Neural crest cell (in vitro differentiated cells): ENCODE measurements at places on chromosomes 11 and 22.

DNA sequence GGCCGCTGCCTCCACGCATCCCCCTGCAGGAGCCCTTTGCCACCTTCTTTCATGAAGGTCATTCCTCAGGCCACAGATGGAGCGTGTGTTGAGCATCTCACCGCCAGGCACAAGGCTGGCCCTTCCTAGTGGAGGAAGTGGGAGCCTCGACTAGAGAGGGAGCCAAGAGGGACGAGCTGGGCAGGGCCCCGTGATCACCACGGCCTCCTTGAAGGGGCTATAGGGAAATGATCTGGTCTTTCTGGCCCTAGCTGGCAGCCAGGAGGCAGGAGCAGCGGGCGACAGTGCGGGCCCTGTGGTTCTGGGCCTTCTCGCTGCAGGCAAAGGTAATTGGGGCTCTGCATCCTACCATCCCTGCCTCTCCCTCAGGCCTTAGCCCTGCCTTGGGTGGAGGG, 49.1 kb downstream of the PISD start:
- DNase-seq = no peak

GRCh38 chr22:19664951-19665783, 49.1 kb upstream of the SEPTIN5 start:
- no peak for DNase-seq

- DNase-seq = no peak
These were observed 939 bp downstream of the ALX4 start for GRCh38 chr11:44308923-44309477.

- DNase-seq = no peak
These were observed 54.6 kb downstream of the MCM5 start for GRCh38 chr22:35454416-35455054.

DNA sequence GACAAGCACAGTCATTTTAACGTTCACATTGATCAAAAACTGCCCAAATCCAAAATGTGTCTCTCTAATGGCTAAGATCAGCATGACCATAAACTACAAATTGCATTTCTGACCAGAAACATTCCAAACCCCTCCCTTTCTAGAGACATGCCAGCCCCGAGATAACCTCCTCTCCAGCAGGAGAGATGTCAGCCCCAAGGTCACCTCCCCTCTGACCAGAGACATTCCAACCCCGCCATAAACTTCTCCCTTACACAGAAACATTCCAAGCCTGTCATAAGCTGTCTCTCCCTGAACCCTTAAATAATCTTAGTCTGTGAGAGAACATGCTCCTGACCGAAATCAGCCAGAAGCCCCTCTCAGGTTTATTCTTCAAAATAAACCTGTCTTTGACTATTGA, 6.6 kb upstream of the EXT2 start:
- no peak for DNase-seq

- no peak for DNase-seq
These were observed 1.4 kb upstream of the DGAT2 start for GRCh38 chr11:75767228-75767572.

DNA sequence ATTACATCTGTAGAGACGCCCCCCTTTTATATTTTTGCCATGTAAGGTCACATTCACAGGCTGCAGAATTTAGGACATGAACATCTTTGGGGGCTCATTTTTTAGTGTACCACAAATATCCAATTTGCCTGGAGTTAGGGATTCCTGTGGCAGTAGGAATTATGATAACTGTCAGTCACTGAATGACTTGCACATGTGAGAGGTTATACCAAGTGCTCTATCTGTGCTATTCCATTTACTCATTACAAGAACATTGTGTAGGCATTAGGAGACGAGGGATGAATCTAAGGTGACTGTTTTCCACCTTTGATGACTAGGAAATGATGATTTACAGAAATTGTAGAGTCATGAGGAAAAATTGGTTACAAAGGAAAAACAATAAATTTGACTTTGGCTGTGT, 79.3 kb downstream of the LIF start:
- DNase-seq = no peak

- DNase-seq = no peak
These were observed 5.4 kb downstream of the DAGLA start for GRCh38 chr11:61685617-61685967.

DNA sequence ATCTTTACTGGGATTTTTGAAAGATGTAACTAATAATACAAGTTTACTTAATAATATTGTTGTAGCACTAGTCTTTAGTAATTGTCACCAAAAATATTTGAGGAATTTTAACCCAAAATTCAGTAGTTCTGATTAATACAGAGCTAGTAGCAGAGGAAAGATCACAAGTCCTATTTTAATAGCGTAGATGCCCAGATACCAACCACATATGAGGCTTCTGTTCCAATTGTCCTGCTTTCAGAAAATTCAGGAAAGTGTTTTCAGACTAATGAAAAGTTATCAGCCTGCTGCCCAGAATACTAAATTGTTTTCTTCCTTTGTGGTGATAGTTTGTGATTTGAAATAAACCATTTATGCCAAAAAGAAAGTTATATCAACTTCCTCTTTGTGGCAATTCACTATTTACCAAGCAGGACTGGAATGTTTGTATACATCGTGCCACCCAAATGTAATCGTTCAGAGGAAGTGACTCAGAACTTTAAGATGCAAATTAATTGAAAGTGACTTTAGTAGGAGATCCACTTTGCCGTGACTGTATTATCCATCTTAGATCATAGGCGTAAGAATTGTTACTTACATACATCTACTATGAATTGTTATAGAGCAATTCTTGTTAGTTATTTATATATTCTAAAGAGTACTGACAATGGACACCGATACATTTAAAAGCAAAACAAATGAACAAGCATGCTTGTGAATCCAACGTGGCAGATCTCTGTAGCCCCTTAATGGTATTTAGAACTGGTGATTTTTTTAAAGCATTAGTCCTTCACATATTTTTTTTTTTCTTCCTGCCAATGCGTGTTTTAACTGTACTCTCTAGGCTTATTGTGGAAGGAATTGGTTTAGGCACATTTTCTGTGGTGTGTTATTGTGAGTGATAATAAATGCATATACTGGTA, 231.0 kb downstream of the DDX10 start:
- no peak for DNase-seq

GRCh38 chr22:25749420-25750169, 7.6 kb downstream of the MYO18B start:
- DNase-seq = no peak

DNA sequence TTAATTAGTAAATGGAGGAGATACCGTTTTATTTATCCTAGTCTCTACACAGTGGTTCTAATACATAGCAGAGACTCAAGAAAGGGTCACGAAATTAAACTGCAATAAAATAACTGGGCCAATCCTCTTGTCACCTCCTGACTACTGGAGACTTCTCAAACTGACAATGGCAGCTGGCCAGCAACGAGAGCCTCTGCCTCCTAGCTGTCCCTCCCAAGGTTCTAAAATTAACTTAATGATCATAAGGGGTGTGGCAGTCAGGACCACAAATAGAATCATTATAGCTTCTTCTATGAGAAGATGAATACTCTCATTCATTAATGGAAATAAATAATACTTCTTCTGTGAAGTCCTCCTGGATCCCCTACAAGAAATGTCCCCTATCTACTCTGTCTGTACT, 63.8 kb upstream of the APOA1 start:
- no peak for DNase-seq

DNA sequence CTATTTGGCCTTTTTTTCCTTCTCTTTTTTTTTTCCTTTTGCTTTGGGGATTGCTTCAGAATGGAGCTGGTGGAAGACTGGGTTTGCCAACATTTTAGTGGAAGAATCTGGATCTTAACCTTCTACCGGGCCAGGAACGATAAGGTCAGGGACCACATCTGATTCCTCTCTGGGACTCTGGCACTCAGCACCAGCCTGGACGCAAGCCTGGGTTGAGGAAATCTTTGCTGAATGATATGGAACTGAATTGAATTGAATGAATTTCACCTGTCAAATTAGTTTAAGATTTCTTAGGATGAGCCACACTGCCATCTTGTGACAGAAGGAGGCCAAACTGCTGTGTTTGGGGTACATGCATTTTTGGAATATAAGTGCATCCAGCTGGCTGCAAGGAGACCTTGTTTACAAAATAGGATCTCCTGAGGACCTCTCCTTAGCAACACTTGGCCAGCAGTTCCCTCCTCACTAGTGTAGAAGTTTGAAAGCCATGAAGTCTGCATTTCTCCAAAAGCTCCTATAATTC, 30.4 kb downstream of the TPBGL start:
- DNase-seq = no peak

- no peak for DNase-seq
These were observed 42.1 kb upstream of the SEZ6L start for GRCh38 chr22:26127126-26127525.

DNA sequence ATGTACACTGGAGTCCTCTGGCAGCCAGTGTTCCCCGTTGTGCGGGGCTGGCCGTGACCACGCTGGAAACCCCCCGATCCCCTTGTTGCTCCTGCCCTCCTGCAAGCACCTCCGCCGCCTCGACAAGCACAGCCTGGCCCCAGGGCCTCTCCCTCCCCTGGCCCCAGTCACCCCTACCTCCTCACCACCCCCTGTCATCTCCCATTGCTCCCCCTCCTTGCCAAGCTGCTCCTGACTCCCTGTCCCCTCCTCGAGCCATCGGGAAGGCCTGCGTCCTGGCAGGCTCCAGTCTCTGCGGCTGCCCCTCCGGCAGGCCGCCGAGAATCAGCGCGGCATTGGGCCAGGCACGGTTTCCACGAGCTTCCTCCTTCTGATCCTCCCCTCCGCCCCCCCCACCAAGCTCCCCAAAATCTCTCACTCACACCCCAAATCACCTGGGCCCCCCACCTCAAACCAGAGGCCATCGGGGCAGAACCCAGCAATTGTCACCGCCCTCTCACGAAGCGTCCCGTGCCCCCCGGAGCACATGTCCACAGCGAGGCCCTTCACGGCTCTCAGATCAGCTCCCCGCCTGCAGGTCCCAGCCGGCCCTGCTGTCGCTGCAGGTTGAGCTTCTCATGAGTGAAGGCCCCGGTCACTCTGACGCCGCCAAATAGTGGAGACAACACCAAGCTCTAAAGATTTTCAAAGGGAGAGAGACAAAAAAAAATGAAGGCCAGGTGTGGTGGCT, 5.7 kb upstream of the LSP1 start:
- no peak for DNase-seq

- no peak for DNase-seq
These were observed 1110.4 kb upstream of the CCDC90B start for GRCh38 chr11:84396521-84396920.

- no peak for DNase-seq
These were observed 221.4 kb downstream of the BLID start for GRCh38 chr11:121894581-121894980.

GRCh38 chr11:10806206-10806605, 2.5 kb downstream of the EIF4G2 start:
- DNase-seq = no peak

GRCh38 chr22:50581031-50581949, 1.4 kb downstream of the CHKB start:
- DNase-seq = no peak

DNA sequence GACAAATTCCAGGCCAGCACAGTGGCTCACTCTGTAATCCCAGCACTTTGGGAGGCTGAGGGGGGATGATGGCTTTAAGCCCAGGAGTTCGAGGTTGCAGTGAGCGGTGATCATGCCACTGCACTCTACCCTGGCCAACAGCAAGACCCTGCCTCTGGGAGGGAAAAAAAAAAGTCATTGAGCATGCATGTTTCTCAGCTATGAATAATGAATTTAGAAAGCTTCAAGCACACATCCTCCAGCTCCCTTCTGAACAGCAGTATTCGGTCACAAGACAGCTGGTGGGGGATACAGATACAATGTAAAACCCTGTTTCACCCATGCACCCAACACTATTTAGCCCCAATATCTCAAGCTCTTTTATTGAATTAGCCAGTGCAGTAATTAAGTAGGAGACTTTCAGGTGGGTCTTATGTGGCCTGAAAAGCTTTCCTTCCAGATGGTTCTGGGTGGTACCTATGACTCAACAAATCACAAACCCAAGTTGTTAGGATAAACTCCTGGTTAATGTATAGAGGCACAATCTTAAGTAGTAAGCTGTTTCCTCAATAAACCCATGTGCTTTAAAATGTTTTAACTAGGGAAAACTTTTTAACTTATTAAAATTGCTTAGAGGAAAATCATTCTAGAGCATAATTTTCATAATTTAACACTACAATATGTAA, 13.4 kb downstream of the PRDM10 start:
- no peak for DNase-seq

DNA sequence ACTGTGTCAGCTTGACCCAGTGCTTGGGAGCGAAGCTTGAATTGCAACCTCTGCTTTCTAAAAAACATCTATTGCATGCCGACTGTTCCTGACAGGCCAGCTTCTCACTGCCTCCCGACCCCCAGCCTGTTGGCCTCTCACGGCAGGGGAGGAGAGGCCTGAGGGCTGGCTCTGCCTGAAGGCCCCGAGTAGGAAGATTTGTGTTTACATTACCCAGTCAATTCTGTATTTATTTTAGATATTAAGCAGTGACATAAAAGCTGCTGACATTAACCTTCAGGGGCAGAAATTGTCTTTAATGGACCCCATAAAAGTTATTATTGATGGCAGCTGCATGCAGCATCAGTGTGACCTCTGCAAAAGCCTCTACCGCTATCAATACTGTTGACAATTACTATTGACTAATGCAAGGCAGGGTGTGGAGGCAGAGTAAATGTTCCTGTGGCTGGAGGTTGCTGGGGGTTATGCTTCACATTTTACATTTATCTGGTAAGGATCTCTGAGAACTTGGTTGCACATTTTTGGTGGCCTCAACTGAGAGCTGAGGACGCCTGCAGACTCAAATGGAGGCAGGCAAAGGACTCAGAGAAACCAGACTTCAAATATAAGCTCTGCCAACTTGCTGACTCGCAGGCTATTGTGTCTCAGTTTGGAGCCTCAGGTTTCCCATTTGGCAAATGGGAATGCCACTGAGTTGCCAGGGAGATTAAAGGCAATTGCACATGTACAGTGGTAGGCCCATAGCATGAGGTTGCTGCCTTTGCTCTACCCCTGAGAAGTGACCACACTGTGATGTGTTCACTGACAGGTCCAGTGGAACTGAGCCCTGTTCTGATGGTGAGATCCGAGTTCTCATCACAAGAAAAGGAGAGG, 380.5 kb downstream of the TENM4 start:
- no peak for DNase-seq

- DNase-seq = no peak
These were observed 34.4 kb downstream of the RPL3 start for GRCh38 chr22:39284983-39285382.

DNA sequence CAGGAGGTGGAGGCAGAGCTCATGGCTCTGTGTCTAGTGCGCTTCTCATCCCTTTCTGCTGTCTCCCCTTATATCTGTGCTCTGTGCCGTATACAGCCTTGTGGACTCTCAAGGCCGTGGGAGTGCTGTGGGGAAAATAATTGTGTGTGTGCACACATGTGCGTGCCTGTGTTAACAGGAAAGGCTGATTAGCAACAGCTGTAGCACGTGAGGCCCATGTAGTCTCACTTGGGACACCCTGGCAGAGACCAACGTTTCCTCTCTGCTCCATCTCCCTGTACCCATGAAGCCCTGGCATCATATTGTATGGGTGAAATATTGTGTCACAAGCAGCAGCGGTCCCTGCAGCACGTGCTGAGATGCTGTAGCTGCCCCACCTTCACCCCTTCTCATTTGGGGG, 109.3 kb downstream of the LRRC32 start:
- DNase-seq = no peak

- no peak for DNase-seq
These were observed 87.4 kb upstream of the DRD2 start for GRCh38 chr11:113562576-113562975.

- DNase-seq = no peak
These were observed 288.5 kb downstream of the OPCML start for GRCh38 chr11:133243832-133244231.

- DNase-seq = no peak
These were observed 8.9 kb upstream of the FXYD2 start for GRCh38 chr11:117833401-117833891.

GRCh38 chr22:48223488-48224190, 1461.2 kb downstream of the TBC1D22A start:
- DNase-seq = no peak
